Stimulated activated CD8-positive, alpha-beta memory T cell treated with anti-CD3 and anti-CD28 coated beads, Interleukin-4, amount 100 ng/mL, for 24 hours (primary cell): ENCODE measurements at places on chromosomes 7 and 10.

GRCh38 chr7:47147213-47147631 lies 434.7 kb downstream of the TNS3 start:
- no peak for DNase-seq

GRCh38 chr10:436911-437665 lies 252.4 kb downstream of the DIP2C start:
- no peak for DNase-seq

- DNase-seq, result no peak
Measured at GRCh38 chr10:130545697-130546096, 409.5 kb downstream of the GLRX3 start.

- DNase-seq, result no peak
Measured at GRCh38 chr10:8078027-8078426, 23.5 kb downstream of the GATA3 start.

DNA sequence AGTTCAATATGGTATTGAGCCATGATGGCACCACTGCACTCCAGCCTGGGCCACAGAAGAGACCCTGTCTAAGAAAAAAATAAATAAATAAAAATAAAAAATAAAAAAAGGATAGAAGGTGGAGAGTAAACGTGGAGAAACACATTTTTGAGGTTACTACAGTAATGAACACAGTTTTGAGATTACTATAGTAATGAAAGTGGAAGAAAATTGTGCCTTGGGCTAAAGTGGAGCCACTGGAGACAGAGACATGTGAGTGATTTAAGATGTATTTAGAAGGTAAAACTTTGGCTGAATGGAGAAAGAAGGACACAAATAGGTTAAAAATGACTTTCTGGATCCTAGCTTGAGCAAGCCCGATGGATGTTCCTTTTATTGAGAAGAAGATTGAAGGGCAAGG lies 76.8 kb downstream of the HGF start:
- DNase-seq, result no peak
